ENCODE measurements at places on chromosomes 7 and 10. TPM values are rescaled to one million over a fixed set of nuclear protein-coding genes. Genes with fewer than 3 reads are reported as not detected.

LIPK gene
- total RNA-seq = not detected

C10orf53 gene
- total RNA-seq = not detected

MYO3A gene
- not detected for total RNA-seq

HECW1 gene
- total RNA-seq = 12.2 TPM

PON1 gene
- 0.28 TPM for total RNA-seq

DKK1 gene
- 343 TPM for total RNA-seq

All from A549 treated with DMSO at 1 μM for 4 hours (cell line).